HEK293T (cell line): ENCODE measurements at places on chromosomes 12 and 14.
A peak's percentile ranks its signal among the peaks of the same experiment; 100 is the strongest.

- DNase-seq: no peak
Measured at GRCh38 chr12:15155271-15155670, 65.9 kb downstream of the RERG start.

DNA sequence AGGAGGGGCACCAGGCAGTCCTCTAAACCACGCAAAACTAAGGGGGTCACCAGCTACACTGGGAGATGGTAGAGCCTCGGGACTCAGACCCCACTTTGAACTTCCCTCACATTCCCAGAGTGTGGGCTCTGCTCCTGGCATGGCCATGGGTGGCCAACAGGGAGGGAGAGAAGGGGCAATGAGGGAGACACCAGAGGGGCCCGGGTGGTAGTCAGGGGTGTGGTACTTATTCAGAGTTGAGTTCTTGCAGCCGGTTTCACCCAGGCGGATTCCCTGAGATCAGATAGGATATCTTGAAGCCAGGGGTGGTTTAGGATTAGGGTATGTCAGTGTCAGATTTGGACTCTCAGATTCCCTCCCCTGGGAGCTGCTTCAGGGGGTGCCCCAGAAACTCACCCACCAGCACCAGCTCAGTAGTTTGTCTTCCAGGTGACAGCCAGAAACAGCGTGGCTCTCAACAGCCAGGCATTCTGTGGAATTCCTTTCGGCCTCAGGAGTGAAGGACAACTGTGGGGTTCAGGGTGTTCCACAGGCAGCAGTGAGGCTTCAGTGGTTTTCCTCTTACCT, 56.0 kb downstream of the ELK3 start:
- no peak for DNase-seq

GRCh38 chr14:43877351-43877960, 629.6 kb downstream of the FSCB start:
- DNase-seq: no peak

DNA sequence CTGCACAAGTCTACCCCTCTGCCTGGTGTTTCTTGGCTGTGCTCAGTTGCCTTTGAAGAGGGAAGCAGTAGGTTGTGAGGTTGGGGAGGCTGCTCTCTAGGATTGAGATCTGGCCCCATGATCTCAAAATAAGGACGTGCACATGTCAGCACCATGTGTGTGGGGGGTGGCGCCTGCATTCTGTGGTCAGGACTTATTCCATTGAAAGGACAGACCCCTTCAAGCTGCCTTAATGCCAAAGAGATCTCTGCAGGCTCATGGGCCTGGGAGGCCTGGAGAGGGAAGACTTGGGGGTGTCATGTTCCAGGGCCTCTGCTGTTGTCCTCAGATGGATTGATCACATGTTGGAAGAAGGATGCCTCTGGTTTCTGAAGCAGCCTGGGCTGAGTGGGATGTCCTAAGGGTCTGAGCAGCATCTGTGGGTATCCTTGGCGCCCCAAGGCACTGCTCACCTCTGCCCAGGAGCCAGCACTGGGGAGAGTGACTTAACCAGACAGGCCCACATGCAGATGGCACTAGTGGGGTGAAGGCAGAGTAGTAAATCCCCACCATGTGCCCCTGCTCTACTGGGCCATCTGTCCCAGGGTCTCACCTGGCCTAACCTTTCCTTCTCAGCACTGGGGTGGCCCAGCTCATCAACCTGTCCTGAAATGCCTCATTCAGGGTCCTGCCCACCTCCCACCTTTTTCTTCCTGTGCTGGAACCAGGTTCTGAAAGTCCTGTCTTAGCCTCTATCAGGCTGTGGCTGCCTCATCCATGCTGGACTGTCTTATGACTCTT, 118.9 kb downstream of the ADGRD1 start:
- no peak for DNase-seq

GRCh38 chr12:31590642-31591379, at the start of gene DENND5B:
Gene DENND5B (minus strand): TSS chr12:31591136. CDS start chr12:31590832, 304 bp downstream.
- DNase-seq: peak; percentile 81

DNA sequence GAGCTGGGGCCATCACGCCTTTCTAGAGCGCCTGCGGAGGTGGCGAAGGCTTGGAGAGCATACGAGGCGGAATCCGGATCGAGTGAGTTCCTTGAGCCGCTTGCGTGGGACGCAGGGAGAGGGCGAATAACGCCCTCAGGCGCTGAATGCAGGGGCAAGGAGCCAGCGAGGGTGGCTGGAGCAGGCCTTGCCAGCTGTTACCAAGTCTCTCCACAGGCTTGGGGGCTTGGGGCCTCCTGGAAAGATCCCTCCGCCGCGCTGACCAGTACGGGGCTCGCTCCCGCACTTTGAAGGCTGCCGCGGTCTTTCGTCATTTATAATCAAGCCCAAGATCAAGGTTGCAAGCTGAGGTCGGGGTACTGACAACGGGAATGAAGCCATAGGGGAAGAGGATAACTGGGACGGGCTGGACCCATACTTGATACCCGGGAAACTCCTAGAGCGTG, 1.2 kb downstream of the FLRT2 start:
- DNase-seq: no peak

GRCh38 chr12:32049956-32050355, 56.7 kb upstream of the BICD1 start:
- DNase-seq: no peak

GRCh38 chr14:82224610-82225009, 691.0 kb upstream of the SEL1L start:
- no peak for DNase-seq

GRCh38 chr14:19975291-19975690, at the start of gene OR4K15:
Gene OR4K15 (plus strand): TSS chr14:19975591. CDS start chr14:19975591, 0 bp downstream.
- DNase-seq: no peak
